Dermis blood vessel endothelial cell (primary cell): ENCODE measurements at places on chromosomes 12 and 14. TPM values are rescaled to one million over a fixed set of nuclear protein-coding genes. Genes with fewer than 3 reads are reported as not detected.
A peak's percentile ranks its signal among the peaks of the same experiment; 100 is the strongest.

GRCh38 chr12:123482876-123483275 lies 24.9 kb downstream of the SNRNP35 start:
- DNase-seq, result no peak

Gene KERA
- not detected in 2 replicates for total RNA-seq

DNA sequence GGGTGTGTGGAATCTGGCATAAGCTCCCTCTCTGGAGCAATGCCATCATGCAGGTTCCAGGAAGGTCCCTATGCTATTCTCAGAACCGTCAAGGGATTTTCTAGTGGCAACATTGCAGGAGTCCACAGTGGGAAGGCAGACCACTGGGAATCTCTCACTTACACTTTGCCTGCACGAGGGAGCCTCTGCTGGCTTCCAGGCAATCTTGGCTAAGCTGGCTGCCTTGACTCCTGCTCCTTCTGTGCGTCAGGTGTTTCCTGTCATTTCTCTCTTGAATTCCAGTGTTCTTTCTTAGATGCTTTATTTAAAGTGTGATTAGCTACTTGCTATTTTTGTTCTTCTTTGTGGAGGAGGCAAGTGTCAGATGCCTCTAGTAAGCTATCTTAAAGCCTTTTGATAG lies 414.0 kb upstream of the ATP2B1 start:
- peak; percentile 73 for DNase-seq

DNA sequence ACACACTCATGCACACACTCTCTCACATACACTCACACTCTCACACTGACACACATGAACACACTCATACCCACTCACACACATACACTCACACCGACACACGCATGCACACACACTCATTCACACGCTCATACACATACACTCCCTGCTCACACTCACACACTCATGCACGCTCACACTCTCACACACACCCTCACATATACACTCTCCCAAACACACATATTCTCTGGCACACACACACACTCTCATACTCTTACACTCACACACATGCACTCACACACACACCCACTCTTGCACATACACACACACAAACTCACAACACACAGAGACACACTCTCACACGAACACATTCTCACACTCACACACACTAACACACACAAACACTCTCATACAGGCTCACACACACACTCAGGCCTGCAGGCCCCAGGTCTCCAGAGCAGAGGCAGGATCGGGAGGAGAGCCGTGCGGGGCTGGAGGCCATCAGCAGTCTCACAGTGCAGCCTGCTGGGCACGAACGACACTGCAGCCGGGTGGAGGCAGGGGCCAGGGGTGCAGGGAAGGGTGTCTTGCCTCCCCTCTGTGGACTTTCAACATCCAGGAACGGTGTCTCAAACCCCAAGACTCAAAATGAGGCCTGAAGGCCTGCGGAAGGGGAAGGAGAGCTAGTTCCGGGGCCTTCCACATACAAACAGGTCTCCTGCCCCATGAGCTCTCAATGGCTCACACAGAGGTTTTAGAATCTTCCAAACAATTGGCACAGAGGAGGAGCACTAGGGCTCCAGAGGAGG lies 148.7 kb downstream of the ANO2 start:
- DNase-seq, result peak; percentile 22

Gene TXNDC16
- total RNA-seq, result 3.4 and 4.7 TPM in 2 replicates

DNA sequence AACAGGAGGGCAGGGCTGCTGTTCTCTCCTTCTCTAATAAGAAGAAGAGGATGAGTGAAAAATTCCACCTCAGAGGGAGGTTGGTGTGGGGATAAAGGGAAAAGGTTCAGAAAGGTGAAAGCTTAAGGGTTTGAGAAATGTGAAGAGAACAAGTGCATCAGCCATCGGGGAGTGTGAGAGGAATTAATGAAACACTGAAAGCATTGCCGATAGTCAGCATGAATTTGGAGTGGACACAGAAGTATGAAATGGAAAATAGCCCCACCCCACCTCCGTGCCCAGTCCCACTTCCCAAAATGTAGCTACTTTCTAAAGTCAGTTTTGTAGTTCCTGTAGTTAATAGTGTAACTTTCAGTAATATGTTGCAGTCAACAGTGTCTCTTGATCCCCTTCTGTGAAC lies 33.4 kb downstream of the DIP2B start:
- no peak for DNase-seq

DNA sequence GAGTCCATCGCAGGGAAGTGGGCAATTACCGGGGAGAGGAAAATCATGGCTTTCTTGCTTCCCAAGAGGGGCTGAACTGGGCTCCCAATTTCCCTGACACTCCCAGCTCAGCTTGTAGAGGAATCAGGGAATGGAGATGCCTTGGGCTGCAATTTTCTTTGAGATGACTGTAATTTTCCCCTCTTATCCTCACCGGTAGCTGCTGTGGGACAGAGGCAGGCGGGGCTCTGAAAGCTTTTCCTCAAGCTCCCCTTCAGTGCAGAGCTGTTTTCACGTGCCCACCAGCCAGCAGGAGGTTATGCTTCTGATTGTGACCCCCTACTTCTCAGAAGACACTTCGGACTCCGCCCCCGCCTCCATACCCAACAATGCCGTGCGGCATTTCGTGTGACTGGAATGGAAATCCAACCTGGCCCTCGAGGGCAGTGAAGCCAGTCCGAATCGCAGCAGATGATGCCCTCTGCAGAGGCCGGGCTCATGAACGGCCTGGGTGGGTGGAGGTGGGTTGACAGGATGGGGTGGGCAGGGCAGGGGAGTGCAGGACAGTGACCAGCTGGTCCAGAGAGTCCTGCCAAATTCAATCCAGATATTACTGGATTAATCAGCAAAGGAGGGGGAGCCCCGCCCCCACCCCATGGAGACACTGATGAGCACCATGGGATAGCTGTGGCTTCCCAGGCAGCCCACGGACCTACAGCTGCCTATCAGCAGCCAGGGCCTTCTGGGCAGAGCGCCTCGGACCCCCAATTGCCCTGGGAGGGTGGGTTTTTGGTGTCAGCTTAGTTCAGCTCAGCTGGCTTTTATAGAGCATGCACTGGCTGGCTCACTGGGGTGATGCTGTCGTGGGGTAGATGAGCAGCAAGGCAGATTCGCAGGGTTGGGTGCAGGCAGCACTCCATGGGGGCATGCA lies 37.6 kb downstream of the RTL1 start:
- no peak for DNase-seq

DNA sequence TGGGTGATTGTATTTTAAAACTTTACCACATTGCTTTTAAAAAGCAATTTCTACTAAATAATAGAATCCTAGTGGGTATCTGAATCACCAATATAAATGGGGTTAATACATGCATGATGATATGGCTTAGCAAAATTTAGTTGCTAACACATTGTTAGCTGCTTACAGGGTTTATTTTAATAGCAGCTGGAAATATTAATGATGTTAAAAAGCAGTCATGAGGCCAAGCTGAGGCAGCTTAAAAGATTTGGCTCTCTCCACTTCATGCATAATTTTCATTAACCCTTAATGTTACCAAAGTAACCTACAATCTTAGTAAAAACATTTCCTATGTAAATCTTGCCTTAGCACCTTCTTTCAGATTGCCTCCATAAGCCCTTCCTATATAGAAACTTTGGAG lies 49.2 kb upstream of the CNOT2 start:
- no peak for DNase-seq

Gene CLEC4C
- not detected in 2 replicates for total RNA-seq
